ENCODE measurements at places on chromosomes 3 and 15.

- no peak for DNase-seq
These were observed 133.4 kb downstream of the VGLL4 start for GRCh38 chr3:11510356-11510755.

DNA sequence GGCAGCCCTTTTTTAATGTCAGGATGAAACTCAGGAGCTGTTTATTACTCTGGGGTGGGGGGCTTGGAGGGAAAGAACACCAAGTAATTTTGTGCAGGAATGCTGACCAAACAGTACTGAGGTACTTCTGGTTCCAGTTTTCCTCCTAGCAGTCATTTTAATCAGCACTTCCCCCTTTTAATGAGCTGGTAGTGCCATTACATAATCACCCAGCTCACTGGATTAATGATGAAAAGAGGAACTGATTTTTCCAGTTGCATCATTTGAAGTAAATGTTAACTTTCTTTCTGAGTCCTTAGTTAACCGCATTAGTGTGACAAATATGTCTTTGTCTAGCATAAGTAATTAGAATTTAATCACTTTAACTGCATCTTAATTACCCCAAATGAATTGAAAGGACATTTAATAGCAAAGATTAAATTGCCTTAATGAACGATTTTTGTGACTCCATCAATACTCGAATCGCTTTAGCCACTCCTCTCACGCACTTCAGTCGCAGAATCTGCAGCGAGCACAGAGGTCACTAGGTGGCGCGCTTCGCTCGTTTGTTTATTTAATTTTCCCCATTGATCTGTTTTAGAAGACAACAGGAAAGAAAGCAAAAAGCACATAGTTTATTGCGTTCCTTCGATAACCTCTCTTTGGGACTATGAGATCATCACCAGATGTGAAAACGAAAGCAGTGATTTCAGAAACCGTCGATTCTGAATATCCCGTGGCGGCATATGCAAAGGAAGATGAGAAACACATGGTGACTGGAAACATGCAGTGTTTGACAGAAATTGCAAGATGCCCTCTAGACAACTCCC is 9.8 kb downstream of the ONECUT1 start:
- no peak for DNase-seq

GRCh38 chr3:81197386-81197785 is 564.1 kb downstream of the GBE1 start:
- DNase-seq, result no peak

- no peak for DNase-seq
These were observed 46.9 kb upstream of the SPRED1 start for GRCh38 chr15:38205526-38206272.

DNA sequence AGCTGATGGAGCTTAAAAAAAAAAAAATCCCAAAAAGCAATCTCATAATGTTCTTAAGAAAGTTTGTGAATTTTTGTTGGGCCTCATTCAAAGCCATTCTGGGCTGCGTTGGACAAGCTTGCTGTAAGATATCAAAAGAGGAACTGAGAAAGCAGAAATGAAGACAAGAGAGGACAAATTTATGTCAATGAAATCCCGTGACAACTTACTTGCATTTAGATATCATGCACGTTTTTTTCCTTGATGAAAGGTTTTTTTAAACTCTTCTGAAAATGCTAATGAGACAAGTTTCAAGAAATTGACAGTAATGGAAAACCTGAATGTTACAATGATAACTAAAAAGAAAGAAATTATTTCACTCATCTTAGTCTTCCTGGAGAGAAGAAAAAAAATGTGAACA is 662.9 kb downstream of the SQOR start:
- DNase-seq, result no peak

GRCh38 chr3:39142067-39142466 is 11.3 kb downstream of the CSRNP1 start:
- no peak for DNase-seq

DNA sequence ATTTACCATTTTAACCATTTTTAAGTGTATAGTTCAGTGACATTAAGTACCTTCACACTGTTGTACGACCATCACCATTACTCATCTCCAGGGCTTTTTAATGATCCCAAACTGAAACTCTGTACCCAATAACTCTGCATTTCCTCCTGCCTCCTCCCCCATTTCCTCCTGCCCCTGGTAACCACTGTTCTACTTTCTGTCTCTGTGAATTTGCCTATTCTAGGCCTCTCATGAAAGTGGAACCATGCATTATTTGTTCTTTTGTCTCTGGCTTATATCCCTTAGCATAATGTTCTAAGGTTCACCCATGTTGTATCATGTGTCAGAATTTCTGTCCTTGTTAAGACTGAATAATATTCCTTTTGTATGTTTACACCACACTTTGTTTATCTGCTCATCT is 154.2 kb downstream of the MECOM start:
- DNase-seq, result no peak

DNA sequence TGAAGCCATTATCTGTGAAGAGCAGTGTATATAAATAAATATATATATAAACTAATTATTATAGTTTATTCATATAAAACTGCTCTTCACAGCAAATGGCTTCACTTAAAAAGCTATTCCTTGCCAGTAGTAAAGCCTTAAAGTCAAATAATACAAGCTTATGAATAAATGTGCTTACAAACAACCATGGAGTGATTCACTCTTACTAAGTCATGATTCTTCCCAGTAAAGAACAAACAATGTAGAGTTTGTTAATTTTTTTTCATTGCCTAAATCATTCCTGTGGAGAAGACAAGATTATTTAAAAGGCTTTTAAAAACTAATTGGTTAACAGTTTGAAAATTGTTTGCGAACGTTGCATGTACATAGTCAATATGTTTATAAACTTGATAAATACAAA is 140.7 kb downstream of the PLCH1 start:
- no peak for DNase-seq
